ENCODE measurements at places on chromosomes 13 and 19.

- DNase-seq = no peak
- H3K36me3 ChIP-seq = no peaks in the 10 kb centered on the region
- H3K4me3 ChIP-seq = no peak overlapping the region
- H3K4me1 ChIP-seq = peaks cover 39% of the 10 kb centered on the region
Observed at GRCh38 chr13:30154531-30154930, 152.8 kb downstream of the KATNAL1 start.

DNA sequence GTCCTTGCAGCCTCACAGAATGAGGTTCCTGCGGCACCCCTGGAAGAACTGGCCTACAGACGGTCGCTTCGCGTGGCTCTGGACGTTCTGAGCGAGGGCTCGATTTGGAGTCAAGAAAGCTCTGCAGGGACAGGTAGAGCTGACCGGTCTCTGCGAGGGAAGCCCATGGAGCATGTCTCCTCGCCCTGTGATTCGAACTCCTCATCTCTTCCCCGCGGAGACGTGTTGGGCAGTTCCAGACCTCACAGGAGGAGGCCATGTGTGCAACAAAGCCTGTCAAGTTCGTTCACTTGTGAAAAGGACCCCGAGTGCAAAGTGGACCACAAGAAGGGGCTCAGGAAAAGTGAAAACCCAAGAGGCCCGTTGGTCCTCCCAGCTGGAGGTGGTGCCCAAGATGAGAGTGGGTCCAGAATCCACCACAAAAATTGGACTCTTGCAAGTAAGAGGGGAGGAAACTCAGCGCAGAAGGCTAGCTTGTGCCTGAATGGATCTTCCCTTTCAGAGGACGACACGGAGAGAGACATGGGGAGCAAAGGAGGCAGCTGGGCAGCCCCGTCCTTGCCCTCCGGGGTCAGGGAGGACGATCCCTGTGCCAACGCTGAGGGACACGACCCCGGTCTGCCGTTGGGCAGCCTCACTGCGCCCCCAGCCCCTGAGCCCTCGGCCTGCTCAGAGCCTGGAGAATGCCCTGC is 23.4 kb upstream of the NDUFS7 start:
- no peak overlapping the region for H3K27ac ChIP-seq
- H3K4me3 ChIP-seq = no peak overlapping the region
- DNase-seq = no peak
- peaks cover 13% of the 10 kb centered on the region for H3K4me1 ChIP-seq
- H3K36me3 ChIP-seq = peaks cover 15% of the 10 kb centered on the region

DNA sequence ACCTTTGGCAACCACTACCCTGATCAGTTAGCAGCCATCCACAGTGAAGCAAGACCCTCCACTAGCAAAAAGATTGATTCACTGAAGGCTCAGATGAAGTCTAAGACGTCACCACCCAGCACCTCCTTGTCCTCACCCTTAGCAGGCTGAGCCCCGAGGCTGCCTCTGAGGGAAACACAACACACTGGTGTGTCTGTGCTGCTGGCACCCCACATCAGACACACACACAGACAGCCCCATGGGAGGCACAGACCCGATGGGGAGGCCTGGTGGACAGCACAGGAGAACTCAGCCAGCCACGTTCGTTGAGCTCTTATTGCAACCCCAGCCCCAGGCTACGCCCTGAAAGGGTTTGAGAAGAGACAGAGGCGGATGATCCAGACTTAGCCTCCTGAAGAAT is 94.7 kb downstream of the ZDHHC20 start:
- no peak overlapping the region for H3K4me3 ChIP-seq
- no peaks in the 10 kb centered on the region for H3K36me3 ChIP-seq
- H3K27me3 ChIP-seq = no peaks in the 10 kb centered on the region
- H3K27ac ChIP-seq = no peak overlapping the region
- no peak for DNase-seq
- no peaks in the 10 kb centered on the region for H3K4me1 ChIP-seq

DNA sequence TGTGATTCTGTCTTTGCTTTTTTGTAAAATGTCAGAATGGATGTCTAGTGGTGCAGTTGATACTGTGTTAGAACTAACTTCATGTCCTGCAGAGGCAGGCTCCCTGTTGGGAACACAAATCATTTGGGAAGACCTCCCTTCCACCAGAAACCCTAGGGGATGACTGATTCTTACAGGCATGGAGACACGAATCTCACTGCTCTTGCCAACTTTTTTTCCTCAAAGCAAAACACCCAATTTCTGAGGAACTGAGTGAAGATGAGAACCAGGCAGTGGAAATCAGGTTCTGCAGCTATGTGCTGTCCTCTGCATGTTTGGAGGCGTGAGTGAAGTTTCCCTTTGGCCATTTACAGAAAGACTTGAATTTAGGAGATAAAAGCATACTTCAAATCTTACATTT is 87.5 kb upstream of the CSNK1A1L start:
- no peaks in the 10 kb centered on the region for H3K27me3 ChIP-seq
- no peak overlapping the region for H3K4me3 ChIP-seq
- H3K36me3 ChIP-seq = no peaks in the 10 kb centered on the region
- DNase-seq = no peak

DNA sequence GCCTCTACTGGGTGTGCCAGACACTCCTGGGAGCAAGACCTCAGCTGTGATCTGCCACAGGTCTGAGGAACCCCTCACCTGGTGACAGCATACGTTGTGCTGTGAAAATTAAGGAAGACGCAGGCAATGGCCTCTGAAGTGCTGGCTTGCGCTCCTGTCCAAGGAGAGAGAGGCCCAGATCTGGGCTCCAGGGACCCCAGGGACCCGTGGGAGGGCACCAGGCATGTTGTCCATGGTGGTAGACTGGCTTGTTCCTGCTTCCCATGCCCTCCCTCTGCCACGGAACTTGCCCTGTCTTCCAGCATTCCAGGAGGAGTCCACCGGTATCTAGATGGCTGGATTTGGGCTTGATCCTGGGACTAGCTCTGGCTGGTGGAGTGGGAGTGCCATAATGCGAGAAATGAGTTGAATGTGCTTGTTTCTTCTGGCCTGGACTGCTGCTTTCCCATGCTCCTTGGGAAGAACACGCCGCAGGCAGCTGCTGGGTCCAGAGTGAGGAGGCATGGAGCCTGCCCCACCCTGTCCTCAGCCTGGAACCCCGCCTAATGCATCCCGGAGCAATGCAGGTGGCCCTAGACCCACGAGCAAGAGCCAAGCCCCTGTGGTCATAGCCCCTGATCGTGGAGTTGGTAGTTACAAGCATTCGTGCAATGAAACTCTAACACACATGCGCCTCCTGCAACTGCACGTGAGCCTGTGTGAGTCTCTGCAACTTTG is 190.2 kb downstream of the TEX29 start:
- H3K36me3 ChIP-seq = no peaks in the 10 kb centered on the region
- H3K27me3 ChIP-seq = no peaks in the 10 kb centered on the region
- H3K4me3 ChIP-seq = no peak overlapping the region
- H3K27ac ChIP-seq = no peak overlapping the region
- no peak for DNase-seq

DNA sequence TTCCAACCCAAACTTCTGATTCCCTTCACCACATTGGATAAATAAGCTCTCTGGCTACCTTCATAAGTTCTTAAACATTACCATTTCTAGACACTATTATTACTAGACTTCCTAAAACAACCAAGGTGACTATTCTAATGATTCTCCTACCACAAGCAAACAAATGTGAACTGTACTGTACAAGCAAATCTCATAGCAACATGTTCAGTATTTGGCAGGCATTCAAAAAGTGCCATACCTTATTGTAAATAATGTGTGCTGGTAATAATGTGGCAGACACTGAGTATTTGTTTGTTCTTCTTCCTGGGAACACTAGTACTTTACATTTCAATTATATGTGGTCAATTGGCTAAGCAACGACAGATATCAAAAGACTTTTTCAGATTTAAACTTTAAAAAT is 986.0 kb upstream of the SPRY2 start:
- H3K27ac ChIP-seq = no peak overlapping the region
- DNase-seq = no peak
- H3K4me1 ChIP-seq = no peaks in the 10 kb centered on the region
- no peak overlapping the region for H3K4me3 ChIP-seq
- no peaks in the 10 kb centered on the region for H3K36me3 ChIP-seq

GRCh38 chr13:102945886-102946285 is 100.1 kb downstream of the ERCC5 start:
- no peaks in the 10 kb centered on the region for H3K4me1 ChIP-seq
- DNase-seq = no peak
- no peak overlapping the region for H3K4me3 ChIP-seq
- H3K27me3 ChIP-seq = no peaks in the 10 kb centered on the region
- no peaks in the 10 kb centered on the region for H3K36me3 ChIP-seq
- no peak overlapping the region for H3K27ac ChIP-seq

DNA sequence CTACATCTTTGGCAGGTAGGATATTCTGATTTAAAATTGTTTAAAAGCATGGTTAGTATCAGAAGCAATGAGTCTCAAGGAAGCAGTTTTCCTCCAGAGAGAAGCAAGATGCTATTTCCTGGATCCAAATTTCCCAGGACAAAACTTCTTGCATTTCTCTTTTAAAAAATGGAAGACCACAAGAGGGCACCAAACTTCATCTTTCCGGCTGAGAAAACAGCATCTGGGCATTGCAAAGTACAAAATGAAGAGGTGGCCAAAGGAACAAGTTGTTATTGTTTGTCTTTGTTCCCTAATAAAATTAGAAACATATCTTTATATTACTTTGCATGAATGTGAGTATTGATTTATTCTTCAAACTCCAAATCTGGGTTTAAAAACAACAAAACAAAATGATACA is 60.0 kb upstream of the LRCH1 start:
- H3K4me3 ChIP-seq = no peak overlapping the region
- no peaks in the 10 kb centered on the region for H3K4me1 ChIP-seq
- no peak for DNase-seq
- no peaks in the 10 kb centered on the region for H3K27me3 ChIP-seq
- H3K27ac ChIP-seq = no peak overlapping the region

- DNase-seq = peak; percentile 64
- H3K36me3 ChIP-seq = peaks cover 6% of the 10 kb centered on the region
- peak overlapping the region; percentile 68 for H3K27ac ChIP-seq
- no peaks in the 10 kb centered on the region for H3K27me3 ChIP-seq
- peak overlapping the region; percentile 30 for H3K4me3 ChIP-seq
Observed at GRCh38 chr13:74026753-74027152, 107.5 kb downstream of the KLF12 start.

- no peaks in the 10 kb centered on the region for H3K4me1 ChIP-seq
- H3K4me3 ChIP-seq = no peak overlapping the region
- no peak for DNase-seq
- no peaks in the 10 kb centered on the region for H3K27me3 ChIP-seq
Observed at GRCh38 chr13:111620166-111620565, 299.7 kb downstream of the TEX29 start.

- H3K27me3 ChIP-seq = peaks cover 4% of the 10 kb centered on the region
- H3K36me3 ChIP-seq = no peaks in the 10 kb centered on the region
- H3K4me1 ChIP-seq = no peaks in the 10 kb centered on the region
Observed at GRCh38 chr13:112350300-112350699, 25.9 kb upstream of the SPACA7 start.

GRCh38 chr13:95480791-95481780 is 71.4 kb upstream of the CLDN10 start:
- no peak for DNase-seq
- no peaks in the 10 kb centered on the region for H3K4me1 ChIP-seq
- no peaks in the 10 kb centered on the region for H3K36me3 ChIP-seq
- no peaks in the 10 kb centered on the region for H3K27me3 ChIP-seq

DNA sequence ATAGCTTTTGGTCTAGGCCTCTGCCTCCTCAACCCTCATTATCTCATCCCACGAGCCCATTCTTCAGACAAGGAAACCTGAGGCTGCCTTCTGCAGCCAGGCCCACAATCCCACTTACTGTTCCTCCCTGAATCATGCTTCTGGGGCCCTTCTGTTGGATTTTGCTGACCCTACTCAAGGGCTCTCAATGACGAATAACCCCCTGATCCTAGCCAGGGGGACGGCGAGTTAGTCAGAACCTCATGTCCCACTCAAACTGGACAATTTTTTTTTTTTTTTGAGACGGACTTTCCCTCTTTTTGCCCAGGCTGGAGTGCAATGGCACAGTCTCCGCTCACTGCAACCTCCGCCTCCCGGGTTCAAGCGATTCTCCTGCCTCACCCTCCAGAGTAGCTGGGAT is 2.0 kb downstream of the CGB3 start:
- H3K36me3 ChIP-seq = no peaks in the 10 kb centered on the region
- peaks cover 12% of the 10 kb centered on the region for H3K4me1 ChIP-seq
- no peaks in the 10 kb centered on the region for H3K27me3 ChIP-seq
- no peak overlapping the region for H3K27ac ChIP-seq

GRCh38 chr13:60509601-60510386 is 112.8 kb downstream of the TDRD3 start:
- no peaks in the 10 kb centered on the region for H3K27me3 ChIP-seq
- no peak overlapping the region for H3K27ac ChIP-seq
- H3K36me3 ChIP-seq = peaks cover 13% of the 10 kb centered on the region
- DNase-seq = no peak
- no peaks in the 10 kb centered on the region for H3K4me1 ChIP-seq
- H3K4me3 ChIP-seq = no peak overlapping the region

GRCh38 chr13:95207769-95208366 is 93.4 kb downstream of the ABCC4 start:
- H3K27me3 ChIP-seq = no peaks in the 10 kb centered on the region
- no peak for DNase-seq
- H3K4me1 ChIP-seq = no peaks in the 10 kb centered on the region
- peaks cover 18% of the 10 kb centered on the region for H3K36me3 ChIP-seq

DNA sequence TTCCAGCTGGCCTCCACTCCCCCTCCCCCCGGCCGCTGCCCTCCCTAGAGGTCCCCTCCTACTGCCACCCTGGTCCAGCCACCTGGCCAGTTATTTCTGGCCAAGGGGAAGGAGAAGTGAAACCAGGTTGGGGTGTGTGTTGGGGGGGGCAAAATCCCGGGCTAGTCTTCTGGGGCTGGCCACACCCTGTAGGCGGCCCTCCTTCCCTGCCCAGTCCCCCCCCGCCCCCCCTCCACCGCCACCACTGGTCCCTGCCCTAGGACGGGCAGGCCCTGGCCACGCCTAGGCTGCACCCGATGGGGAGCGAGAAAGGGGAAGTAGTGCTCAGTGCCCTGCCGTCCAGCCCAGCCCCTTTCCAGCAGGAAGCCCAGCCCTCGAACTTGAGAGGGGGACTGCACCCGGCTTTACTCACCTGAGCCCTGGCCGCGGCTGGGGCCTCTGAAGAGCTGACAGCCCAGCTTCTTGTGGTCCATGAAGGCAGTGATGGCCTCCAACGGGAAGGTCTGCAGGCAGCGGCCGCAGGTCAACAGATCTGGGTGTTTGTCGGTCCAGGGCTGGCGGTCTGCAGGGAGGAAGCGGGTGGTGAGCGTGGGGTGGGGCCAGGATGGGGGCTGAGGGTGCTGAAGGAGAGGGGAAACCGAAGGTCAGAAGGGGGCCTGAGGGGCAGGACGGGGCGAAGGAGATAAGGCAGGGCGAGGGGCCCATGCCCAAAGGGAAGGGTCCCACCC is 813 bp downstream of the ZNF296 start:
- H3K27ac ChIP-seq = peak overlapping the region; percentile 51
- DNase-seq = no peak
- no peaks in the 10 kb centered on the region for H3K27me3 ChIP-seq
- H3K4me1 ChIP-seq = peaks cover 32% of the 10 kb centered on the region
- peak overlapping the region; percentile 57 for H3K4me3 ChIP-seq
